ENCODE measurements at places on chromosomes 11 and 22. TPM values are rescaled to one million over a fixed set of nuclear protein-coding genes. Genes with fewer than 3 reads are reported as not detected.

The ZDHHC24 gene
- total RNA-seq: 18.0 TPM

The ADM2 gene
- not detected for total RNA-seq

GRCh38 chr22:36937319-36938027, 24.0 kb downstream of the CSF2RB start:
- H3K4me1 ChIP-seq: no peaks in the 10 kb centered on the region
- H3K27me3 ChIP-seq: no peaks in the 10 kb centered on the region
- H3K36me3 ChIP-seq: no peaks in the 10 kb centered on the region
- H3K27ac ChIP-seq: no peak overlapping the region

- H3K27ac ChIP-seq: no peak overlapping the region
- H3K4me3 ChIP-seq: no peak overlapping the region
- H3K27me3 ChIP-seq: no peaks in the 10 kb centered on the region
- no peaks in the 10 kb centered on the region for H3K36me3 ChIP-seq
- DNase-seq: no peak
Observed at GRCh38 chr22:48692734-48693376, 1134.8 kb downstream of the BRD1 start.

- peaks cover 28% of the 10 kb centered on the region for H3K4me1 ChIP-seq
- H3K27me3 ChIP-seq: no peaks in the 10 kb centered on the region
- peak overlapping the region; percentile 29 for H3K4me3 ChIP-seq
- H3K36me3 ChIP-seq: no peaks in the 10 kb centered on the region
Observed at GRCh38 chr22:39300186-39300830, 19.1 kb downstream of the RPL3 start.

DNA sequence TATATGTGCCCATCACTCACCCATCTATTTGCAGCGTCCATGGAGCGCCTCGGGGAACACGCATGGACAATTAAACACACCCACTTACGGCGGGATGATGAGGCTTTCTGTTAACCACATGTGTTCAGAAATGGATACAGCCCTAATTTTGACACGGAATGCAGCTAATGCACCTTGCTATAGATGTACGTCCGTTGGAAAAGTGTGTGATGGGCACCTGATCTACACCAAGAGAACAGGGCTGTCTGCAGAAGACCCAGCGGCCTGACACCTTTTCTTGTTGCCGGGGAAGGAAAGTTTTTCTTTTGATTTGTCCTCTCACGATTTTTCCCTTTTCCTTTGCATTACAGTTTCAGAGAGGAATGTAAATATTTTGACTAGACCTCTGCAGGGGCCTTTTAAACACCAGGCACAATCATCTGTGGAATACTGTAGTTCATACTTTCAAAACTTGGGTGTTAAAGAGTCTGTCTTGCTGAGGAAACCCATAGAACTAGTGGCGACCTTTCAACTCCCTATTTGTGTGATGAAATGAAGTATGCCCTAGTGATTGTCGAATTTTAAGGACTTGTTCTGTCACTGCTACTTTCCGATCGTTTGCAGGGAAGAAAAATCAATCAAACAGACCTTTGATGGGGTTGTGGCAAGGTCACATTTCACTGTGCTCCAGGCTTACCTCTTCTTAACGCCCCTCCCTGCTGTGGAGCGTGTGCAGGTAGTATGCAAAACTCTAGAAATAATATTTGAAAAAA, 16.5 kb upstream of the PAX6 start:
- no peak for DNase-seq
- peaks cover 6% of the 10 kb centered on the region for H3K4me1 ChIP-seq
- H3K27me3 ChIP-seq: peaks cover 25% of the 10 kb centered on the region
- H3K36me3 ChIP-seq: no peaks in the 10 kb centered on the region
- peak overlapping the region; percentile 32 for H3K4me3 ChIP-seq
- no peak overlapping the region for H3K27ac ChIP-seq

DNA sequence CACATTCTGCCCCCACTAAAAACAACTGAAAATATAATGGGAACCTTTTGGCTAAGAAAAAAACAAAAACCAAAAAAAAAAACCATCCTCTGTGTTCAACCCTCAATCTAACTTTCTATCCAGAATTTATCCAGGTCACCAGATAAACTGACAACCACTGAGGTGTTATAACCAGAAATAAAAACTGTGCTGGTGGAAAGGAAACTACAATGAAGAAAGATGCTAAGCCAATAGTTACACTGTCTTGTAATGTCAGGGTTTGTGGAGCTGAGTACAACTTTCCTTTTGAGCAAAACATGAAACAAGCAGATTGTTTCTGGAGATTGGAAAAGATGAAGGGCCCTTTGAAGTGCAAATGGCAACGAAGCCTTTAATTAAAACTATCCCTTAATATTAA, 50.8 kb downstream of the PRDM10 start:
- H3K36me3 ChIP-seq: peaks cover 9% of the 10 kb centered on the region
- no peak overlapping the region for H3K27ac ChIP-seq
- no peaks in the 10 kb centered on the region for H3K4me1 ChIP-seq
- no peaks in the 10 kb centered on the region for H3K27me3 ChIP-seq
- DNase-seq: no peak
- H3K4me3 ChIP-seq: no peak overlapping the region

- H3K4me3 ChIP-seq: no peak overlapping the region
- H3K4me1 ChIP-seq: peaks cover 12% of the 10 kb centered on the region
- peaks cover 18% of the 10 kb centered on the region for H3K36me3 ChIP-seq
Observed at GRCh38 chr11:82980292-82980691, 78.8 kb downstream of the DDIAS start.

GRCh38 chr11:74487875-74488274, 5.6 kb downstream of the LIPT2 start:
- no peak overlapping the region for H3K27ac ChIP-seq
- no peaks in the 10 kb centered on the region for H3K27me3 ChIP-seq
- no peaks in the 10 kb centered on the region for H3K36me3 ChIP-seq

GRCh38 chr22:26444777-26445176, 15.7 kb downstream of the ASPHD2 start:
- H3K27ac ChIP-seq: no peak overlapping the region
- H3K4me1 ChIP-seq: no peaks in the 10 kb centered on the region
- H3K36me3 ChIP-seq: no peaks in the 10 kb centered on the region

DNA sequence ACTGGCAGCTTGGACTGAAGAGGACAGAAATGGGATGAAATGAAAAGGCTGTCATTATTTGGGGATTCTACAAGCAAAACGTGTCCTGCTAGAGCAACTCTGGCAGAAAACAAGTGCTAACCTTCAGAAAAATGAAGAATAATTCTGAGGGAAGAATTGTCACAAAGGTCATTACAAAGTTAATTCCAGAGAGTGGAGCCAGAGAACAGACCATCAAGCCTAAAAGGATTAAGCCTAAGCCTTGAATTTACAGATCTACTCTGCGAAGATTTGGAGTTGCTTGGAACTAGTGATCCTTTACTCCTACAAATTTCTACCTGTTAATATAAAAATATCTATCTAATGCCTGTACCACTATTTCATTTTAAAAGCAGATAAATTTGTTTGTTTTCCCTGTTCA, 1077.3 kb upstream of the CNTN5 start:
- no peak for DNase-seq
- H3K4me1 ChIP-seq: no peaks in the 10 kb centered on the region
- H3K36me3 ChIP-seq: no peaks in the 10 kb centered on the region
- H3K4me3 ChIP-seq: no peak overlapping the region
- H3K27me3 ChIP-seq: no peaks in the 10 kb centered on the region

DNA sequence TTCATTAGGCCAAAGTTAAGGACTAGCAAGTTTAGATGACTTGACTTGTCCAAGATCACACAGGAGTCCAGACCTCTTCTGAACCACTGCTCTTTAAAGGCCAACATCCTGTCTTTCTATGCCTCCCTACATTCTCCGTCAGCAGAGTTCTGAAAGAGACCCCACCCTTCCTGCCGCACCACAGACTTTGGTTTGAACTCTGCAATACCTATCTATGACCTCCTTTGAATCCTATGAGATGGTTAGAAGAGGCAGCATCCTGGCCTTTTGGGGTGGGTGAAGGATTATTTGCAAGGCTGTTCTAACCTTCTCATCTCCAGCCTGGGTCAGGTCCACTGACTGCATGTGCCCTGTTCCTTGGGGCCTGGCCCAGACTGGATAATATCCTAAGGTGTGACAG, 4.3 kb upstream of the RRM1 start:
- no peaks in the 10 kb centered on the region for H3K27me3 ChIP-seq
- H3K4me1 ChIP-seq: no peaks in the 10 kb centered on the region
- H3K4me3 ChIP-seq: no peak overlapping the region
- DNase-seq: no peak
- peaks cover 28% of the 10 kb centered on the region for H3K36me3 ChIP-seq

- H3K4me3 ChIP-seq: no peak overlapping the region
- no peaks in the 10 kb centered on the region for H3K4me1 ChIP-seq
- H3K36me3 ChIP-seq: peaks cover 43% of the 10 kb centered on the region
- H3K27ac ChIP-seq: no peak overlapping the region
- DNase-seq: no peak
- no peaks in the 10 kb centered on the region for H3K27me3 ChIP-seq
Observed at GRCh38 chr11:77379253-77379652, 77.8 kb upstream of the GDPD4 start.
